ENCODE measurements at places on chromosomes 3 and 15.

DNA sequence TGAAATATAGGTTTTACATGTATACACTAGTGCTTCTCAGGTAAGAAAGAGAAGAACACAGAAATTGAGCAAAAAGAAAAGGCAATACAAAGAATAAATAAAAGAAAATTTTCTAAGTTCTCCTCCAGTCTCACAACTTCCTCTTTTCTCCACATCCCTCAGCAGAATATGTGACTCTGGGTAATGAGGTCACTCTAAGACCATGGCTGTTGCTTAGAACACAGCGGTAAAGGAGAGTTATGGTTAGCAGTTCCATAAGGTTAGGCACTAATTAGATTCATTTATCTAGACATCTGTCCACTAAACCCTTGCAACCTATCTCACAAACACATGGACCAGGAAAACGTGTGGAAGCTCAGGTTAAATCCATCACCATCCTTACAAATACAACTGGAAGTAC lies 47.9 kb downstream of the IGSF11 start:
- no peak for DNase-seq

DNA sequence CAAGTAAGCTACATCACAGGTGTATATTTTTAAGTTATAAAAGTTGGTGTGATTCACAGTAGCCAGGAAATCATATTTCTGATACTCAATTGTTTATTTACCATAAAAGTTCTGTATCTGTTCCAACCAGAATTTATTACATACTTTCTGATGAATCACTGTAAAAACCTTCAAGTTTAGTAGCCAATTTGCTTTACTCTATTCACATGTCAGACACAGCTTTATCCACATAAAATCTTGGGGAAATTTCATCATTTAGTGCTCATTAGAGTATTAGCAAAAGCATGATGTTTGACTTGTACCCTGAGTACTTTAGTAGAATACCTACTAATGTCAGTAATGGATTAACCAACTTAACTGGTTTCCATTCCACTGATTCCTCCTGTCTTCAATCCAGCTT lies 249.8 kb downstream of the POLQ start:
- DNase-seq: no peak

DNA sequence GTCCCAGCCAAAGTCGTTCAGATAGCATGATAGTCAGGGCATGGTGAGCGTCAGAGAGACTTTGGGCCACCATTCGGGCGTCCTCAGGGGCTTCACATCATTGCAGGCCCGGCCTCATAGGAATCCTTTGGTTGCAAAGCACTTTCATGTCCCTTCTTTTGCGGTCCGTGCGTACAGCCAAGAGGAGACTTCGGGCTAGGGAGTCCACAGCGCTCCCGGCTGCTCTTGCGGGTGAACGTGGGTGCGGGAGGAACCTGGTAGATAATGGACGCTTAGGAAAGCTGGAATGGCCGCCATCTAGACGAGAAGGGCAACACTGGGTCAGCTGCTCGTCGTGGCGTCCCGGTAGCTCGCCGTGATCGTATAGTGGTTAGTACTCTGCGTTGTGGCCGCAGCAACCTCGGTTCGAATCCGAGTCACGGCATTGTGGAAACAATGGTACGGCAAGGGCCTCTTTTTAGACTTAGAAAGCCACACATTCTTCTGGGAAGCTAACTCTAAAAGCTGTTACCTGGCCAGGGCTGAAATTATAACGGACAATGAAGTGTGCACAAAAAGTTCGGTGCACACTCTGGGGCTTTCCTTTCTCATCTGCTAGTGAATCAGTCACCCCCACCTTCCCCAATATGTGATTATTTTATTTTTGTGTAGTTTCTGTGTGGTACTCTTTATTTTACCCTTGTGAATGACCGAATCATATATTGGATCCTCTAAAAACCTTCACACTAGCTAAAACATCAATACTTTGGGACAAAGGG lies 13.2 kb upstream of the SHF start:
- DNase-seq: no peak

- DNase-seq: no peak
Measured at GRCh38 chr3:42410370-42411131, at the start of gene LYZL4. Gene LYZL4 (minus strand): TSS chr3:42410610. CDS start chr3:42407251, 3,359 bp downstream.

DNA sequence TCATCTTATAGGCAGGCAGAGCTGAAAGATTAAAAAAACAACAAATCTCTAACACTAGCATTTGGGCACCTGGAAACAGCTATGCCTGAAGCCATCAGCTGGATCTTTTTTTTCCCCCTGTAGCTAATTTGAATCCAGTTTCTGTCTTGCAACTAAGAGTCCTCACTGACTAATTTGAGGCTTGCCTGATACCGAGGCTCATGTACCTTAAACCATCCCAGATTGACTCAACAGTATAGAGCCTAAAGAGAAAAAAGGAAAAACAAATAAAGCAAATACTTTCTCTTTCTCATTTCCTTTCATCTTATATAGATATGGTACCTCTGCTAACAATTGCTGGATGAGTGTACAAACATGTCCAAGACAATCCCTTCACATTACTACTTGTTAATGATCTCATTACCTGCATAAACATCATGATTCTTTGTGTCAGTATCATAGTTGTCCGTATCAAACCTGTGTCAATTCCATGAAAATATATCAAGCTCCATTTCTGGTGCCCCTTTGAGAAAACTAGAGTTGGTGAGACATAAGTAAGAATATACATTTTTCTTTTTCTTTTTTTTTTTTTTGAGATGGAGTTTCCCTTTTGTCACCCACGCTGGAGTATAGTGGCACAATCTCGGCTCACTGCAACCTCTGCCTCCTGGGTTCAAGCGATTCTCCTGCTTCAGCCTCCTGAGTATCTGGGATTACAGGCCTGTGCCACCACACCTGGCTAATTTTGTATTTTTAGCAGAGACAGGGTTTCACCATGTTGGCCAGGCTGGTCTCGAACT lies 43.1 kb downstream of the BHLHE40 start:
- peak; percentile 78 for DNase-seq

DNA sequence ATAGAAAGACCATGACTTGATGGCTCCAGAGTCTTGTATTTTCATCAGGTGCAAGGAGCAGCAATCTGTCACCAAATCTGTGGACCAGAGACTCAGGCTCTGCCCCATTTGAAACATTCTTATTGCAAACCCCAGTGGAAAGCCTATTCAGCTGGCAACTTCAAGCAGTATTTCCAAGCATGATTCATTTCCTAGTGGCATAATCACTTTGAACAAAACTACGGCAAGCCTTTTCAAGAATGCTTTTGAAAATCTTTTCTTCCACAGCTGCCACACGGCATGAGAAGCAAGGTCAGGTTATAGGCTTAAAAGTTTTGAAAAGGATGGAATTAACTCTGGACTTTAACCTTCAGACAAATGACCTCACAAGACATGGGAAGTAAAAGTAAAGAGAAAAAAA lies 122.0 kb upstream of the BFSP2 start:
- no peak for DNase-seq

DNA sequence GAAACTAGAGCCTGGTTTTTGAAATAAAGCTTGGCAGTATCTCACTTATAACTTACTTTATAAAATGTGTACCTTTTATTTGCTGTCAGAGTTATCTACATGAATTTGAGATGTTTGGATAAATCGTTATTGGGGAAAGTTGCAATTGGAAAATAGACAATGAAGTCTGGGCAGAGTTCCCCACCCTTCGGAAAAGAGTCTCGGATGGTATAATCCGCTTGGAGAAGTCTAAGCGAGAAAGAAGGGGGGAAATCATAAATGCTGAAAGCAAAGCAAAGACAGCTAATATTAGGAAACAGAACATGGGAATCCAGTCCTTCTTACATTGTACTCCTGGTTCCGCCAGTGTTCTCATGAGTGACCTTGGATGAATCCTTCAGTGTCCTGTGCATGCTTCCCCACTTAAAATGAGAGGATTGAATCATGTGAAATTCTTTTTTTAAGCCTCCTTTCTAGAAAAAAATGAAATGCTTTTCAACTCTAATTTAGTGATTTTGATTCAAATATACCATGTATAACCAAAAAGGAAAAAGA lies 162.4 kb downstream of the ATG7 start:
- no peak for DNase-seq

GRCh38 chr15:39851500-39852092 lies 68.5 kb downstream of the GPR176 start:
- DNase-seq: no peak

GRCh38 chr3:135471911-135472310 lies 493.6 kb upstream of the PPP2R3A start:
- no peak for DNase-seq

DNA sequence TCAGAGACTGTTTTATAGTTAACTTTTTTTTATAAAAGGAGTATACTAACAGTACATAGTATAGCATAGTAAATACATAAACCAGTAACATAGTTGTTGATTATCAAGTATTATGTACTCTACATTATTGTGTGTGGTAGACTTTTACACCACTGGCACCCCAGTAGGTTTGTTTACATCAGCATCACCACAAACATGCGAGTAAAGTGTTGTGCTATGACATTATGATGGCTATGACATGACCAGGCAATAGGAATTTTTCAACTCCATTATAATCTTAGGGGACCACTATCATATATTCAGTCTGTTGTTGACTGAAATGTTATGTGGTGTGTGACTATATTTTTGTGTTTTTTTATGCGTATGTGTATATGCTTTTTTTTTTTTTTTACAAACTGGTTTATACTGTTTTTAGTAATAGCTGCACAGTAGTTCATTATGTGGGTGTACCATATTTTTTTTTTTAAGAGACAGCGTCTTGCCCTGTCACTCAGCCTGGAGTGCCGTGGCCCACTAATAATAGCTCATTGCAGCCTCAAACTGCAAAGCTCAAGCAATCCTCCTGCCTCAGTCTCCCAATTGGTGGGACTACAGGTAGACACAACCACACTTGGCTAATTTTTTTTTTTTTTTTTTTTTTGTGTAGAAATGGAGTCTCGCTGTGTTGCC lies 1.9 kb downstream of the CAPN7 start:
- no peak for DNase-seq

DNA sequence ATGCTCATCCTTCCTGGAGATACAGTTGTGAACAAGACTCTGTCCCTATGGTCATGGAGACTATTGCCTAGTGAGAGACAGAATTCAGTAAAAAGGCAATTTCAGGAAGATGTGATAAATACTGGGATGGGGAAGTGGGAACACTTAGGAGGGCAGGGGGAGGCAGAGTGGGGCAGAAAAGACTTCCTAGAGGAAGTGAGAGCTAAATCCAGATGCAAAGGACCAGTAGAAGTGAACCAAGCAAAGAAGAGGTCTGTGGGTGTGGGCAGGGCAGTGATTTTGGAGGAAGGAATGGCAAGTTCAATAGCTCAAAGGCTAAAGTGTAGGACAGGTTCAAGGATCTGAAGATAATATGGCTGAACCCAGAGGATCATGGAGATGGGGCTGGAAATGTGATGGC lies 68.9 kb downstream of the CD200R1L start:
- DNase-seq: no peak

DNA sequence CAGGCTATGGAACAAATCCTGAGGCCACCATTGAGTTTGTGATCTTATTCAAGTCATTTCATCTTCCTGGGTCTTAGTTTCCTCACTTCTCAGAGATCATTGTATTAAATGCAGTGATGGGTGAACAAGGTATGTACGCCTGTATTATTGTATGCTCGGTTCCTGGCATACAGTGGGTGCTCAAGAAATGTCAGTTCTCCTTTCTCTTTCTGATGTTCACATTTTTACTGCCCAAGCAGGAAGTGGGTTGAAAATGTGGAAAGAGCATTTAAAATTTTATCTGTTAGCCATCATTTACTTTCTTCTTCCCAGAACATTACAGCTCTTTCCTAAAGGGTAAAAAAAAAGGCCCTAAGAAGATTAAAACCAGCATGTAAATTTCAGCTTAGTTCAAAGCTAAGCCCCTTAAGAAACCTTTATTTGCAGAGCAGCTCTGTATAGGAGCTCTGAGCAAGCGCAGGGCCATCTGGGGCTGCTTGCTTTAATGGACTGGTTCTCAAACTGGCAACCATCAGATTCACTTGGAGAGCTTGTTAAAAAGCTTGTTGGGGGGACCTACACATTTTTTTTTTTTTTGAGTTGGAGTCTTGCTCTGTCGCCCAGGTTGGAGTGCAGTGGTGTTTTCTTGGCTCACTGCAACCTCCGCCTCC lies 179.4 kb downstream of the CHST2 start:
- no peak for DNase-seq

- DNase-seq: no peak
Measured at GRCh38 chr3:72161881-72162595, 377.1 kb upstream of the PROK2 start.

DNA sequence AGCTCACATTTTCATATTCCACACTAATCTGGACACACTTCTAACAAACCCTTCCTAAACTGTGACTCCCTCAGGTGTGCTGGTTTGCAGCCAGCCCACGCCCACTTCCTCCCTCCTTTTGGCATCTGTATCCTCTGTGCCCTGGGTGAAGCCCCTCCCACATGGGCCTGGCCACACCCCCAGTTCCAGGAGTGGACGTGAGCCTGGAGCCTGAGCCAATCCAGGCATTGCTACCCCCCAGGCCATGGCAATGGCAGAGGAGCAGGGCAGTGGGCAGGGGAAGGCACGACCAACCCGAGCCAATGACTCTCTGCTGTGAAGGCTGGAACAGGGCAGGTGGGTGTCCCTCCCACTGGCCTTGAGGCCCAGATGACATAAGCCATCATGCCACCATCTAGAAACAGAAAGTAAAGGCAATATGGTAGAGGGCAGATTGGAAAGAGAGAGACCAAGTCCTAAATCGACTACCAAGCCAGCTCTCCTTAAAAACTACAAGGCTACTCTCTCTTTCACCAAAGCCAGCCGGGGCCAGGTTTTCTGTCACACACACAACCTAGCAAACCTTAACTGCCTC lies 18.6 kb downstream of the FAM174B start:
- no peak for DNase-seq

- DNase-seq: no peak
Measured at GRCh38 chr3:46297658-46298423, 55.6 kb downstream of the CCR3 start.

DNA sequence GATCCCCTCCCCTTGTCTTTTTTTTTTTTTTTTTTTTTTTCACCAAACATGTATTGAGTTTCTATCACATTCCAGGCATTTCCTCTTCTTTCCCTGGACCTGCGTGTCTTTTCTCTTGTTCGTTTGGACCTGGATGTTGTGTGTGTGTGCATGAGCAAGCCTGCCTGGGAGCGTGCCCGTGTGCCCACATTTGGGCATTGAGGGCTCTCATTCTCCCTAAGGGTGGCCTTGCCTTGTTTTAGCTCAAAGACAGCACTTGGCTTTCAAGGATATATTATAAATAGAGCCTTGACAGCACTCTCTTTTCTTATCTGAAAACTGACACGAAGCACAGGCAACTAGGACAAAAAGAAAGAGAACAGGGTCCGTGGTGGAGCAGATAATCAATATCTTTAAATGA lies 39.0 kb upstream of the SLC25A26 start:
- DNase-seq: no peak

GRCh38 chr15:51244423-51244869 lies 94.0 kb downstream of the CYP19A1 start:
- no peak for DNase-seq

Data from GM10248 (cell line).